Glomerular endothelial cell (primary cell): ENCODE measurements at places on chromosomes 7 and 10. TPM values are rescaled to one million over a fixed set of nuclear protein-coding genes. Genes with fewer than 3 reads are reported as not detected.

Gene CYP3A5
- total RNA-seq = 0.10 TPM in 1 of 2 replicates, not detected in the other

Gene TFEC
- total RNA-seq = 9.7 and 13.6 TPM in 2 replicates

Gene DDC
- total RNA-seq = not detected in 2 replicates

Gene CEP55
- 6.5 and 18.4 TPM in 2 replicates for total RNA-seq

Gene AZGP1
- total RNA-seq = not detected in 2 replicates
